ENCODE measurements at places on chromosomes 1 and 21.

- DNase-seq: no peak
Observed at GRCh38 chr21:40622531-40622930, 224.4 kb downstream of the DSCAM start.

DNA sequence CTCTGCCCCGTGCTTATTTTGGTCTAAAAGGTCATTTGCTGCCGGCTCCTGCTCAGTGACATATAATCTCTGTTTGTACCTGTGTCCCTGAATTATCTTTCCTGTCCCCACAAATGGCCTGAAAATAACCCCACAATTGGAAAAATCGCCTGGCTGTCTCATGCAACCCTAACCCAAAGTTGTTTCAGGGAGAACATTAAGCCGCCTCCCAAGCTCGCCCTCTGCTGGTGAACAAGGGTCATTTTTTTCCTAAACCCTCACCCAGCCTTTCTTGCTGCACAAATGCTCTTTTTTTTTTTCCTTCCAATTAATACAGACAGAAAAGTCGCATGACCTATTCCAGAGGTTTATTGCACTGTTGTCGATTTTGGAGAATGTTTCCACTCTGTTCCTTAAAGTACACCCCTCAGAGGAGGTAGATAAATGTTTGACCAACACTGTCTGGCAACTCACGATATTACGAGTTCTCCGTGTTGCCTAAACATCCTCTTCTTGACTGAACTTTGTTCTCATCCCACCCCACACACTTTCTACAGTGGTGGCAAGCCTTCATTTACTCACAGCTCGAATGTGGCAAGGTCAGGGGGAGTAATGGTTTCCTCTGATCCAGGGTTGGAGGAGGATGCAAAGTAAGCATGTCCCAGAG lies 148.7 kb downstream of the ZZZ3 start:
- peak; percentile 82 for DNase-seq

GRCh38 chr1:96238426-96238825 lies 483.2 kb upstream of the PTBP2 start:
- DNase-seq: peak; percentile 84

- no peak for DNase-seq
Observed at GRCh38 chr1:110094931-110095654, 17.1 kb upstream of the UBL4B start.

- DNase-seq: no peak
Observed at GRCh38 chr1:15720861-15721260, 15.2 kb upstream of the SLC25A34 start.

GRCh38 chr1:42469727-42470126 lies 6.6 kb downstream of the CCDC30 start:
- DNase-seq: no peak

DNA sequence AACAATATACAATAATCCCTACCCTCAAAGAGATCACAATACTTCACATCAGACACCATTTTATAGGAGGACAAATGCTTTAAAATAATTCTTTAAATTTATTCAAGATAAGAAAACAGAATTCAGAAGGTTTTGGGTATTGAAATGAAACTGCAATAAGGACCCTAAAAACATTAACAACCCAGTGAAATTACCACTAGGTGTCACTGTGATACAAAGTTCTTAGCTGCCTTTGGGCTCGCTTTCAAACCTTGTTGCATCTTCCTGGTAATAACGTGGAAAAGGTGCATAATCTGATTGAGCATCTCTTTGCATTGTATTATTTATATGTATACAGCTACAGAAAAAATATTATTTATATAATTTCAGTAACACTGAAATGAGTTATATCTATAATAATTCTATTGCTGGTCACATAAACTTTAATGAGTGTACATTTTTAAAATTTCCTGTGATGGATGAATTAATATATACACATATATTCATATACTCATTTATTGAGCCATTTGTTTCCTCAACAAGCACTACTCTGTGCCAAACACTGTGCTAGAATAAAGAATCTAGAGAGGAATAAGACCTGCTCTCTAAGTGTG lies 185.2 kb downstream of the FAF1 start:
- peak; percentile 91 for DNase-seq

GRCh38 chr1:6969106-6969505 lies 183.9 kb downstream of the CAMTA1 start:
- DNase-seq: no peak

GRCh38 chr1:221439008-221439746 lies 302.7 kb downstream of the DUSP10 start:
- DNase-seq: peak; percentile 85

- DNase-seq: no peak
Observed at GRCh38 chr1:111729946-111730681, 9.1 kb downstream of the INKA2 start.

- peak; percentile 38 for DNase-seq
Observed at GRCh38 chr1:16184557-16185303, 27.7 kb downstream of the ARHGEF19 start.

- no peak for DNase-seq
Observed at GRCh38 chr1:60129911-60130310, 56.3 kb upstream of the C1orf87 start.

DNA sequence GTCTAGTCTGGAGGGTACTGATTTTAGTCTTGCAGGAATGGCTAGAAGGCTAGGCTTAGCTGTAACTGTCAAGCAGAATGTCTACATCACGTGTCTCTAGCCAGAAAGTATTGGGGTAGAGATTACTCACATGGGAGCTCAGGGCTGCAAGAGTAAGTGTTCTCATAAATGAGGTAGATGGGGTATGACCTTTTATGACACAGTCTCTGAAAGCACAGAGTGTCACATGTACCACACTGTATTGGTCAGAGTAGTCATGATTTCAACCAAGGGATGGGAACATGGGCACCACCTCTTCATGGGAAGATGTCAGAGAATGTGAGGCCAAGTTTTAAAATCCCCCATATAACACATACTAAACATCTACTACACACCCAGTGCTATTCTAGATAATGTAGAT lies 2.9 kb downstream of the FYB2 start:
- DNase-seq: peak; percentile 53

- DNase-seq: no peak
Observed at GRCh38 chr1:193451001-193451400, 264.6 kb upstream of the B3GALT2 start.

GRCh38 chr21:35035116-35035515 lies 14.0 kb downstream of the RUNX1 start:
- DNase-seq: no peak

- peak; percentile 94 for DNase-seq
Observed at GRCh38 chr1:111920221-111921024, 69.0 kb downstream of the KCND3 start.

DNA sequence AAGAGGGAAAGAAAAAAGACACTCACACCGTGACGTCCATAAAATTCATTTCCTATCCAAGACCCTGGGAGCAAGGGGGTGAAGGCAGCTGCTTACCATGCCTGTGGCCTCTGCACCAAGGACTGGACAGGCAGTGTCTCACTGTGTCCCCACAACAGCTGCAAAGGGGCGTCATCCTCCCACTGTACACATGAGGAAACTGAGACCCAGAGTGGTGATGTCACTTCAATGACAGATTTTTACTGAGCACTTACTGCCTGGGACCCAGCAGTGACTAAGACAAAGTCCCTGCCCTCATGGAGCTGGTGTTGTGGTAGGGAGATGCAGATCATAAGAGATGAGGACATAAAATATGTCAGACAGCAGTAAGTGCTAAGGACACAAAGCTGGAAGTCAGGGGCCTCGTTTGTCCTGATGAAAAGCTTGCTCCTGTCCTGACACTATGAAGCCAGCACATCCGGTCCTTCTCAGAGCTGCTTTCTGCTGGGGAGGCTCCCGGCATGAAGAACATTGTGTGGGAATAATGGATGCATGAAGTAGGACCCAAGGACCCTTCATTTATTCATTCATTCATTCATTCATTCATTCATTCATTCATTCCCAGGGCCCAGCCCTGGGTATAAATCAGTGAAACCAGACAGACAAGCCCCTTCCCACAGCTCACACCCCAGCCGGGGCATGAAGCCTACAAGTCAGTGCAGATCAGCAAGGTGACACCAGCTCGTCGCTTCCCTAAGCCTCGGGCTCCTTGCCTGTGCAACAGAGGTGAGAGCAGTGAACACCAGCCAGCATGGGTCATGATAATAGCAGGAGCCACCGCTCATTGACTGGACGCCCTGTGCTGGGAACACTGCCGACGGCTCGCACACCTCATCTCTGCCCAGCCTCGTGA lies 473.7 kb downstream of the MATN1 start:
- no peak for DNase-seq

DNA sequence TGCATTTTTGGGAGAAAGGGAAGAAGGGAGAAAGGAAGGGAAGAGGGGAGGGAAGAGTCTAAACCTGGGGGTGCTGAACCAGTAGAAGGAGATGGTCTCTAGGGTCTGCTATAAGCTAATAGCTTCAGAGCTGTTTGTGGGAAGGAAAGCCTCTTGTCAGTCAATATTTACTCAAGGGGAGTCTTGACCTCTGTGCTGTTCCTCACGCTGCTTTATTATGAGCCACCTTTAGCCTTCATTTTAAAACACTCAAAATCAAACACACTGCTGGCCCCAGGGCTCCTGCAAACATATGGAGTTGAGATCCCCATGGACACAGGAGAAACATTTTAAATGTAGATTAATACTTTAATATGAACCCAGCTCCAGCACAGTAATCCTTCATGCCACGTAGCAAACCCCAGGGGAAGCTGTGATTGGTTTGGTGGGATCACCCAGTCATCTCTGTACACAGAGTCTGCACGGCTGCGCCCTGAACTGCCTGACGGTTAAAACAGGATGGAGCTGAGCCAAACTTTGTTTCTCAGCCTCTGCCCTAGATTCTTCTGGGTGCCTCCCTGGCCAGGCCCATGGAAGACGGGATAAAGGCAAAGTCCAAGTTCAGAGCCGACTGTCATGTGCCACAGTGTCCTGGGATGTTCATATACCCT lies 40.2 kb upstream of the VWA5B1 start:
- DNase-seq: peak; percentile 51

DNA sequence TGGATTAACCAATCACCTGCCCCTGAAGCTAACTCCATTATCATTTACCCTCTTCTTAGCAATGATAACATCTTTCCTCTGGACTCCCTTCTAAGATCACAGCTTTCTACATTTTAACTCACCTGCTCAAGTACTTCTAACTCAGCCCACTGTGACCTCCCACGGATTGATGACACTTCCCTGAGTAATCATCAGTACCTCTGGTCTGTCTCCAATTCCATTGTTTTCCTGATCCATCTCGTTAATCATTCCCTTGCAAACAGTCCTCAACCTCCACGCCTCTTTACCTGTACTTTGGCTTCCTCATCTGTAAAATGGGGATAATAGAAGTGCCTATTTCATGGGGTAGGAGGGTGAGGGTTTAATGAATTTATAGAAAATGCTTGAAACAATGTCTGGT lies 195.3 kb upstream of the APP start:
- DNase-seq: no peak

- DNase-seq: no peak
Observed at GRCh38 chr21:45818276-45818903, 163.2 kb upstream of the COL6A1 start.

- DNase-seq: no peak
Observed at GRCh38 chr1:24226749-24227148, 39.7 kb upstream of the IFNLR1 start.

DNA sequence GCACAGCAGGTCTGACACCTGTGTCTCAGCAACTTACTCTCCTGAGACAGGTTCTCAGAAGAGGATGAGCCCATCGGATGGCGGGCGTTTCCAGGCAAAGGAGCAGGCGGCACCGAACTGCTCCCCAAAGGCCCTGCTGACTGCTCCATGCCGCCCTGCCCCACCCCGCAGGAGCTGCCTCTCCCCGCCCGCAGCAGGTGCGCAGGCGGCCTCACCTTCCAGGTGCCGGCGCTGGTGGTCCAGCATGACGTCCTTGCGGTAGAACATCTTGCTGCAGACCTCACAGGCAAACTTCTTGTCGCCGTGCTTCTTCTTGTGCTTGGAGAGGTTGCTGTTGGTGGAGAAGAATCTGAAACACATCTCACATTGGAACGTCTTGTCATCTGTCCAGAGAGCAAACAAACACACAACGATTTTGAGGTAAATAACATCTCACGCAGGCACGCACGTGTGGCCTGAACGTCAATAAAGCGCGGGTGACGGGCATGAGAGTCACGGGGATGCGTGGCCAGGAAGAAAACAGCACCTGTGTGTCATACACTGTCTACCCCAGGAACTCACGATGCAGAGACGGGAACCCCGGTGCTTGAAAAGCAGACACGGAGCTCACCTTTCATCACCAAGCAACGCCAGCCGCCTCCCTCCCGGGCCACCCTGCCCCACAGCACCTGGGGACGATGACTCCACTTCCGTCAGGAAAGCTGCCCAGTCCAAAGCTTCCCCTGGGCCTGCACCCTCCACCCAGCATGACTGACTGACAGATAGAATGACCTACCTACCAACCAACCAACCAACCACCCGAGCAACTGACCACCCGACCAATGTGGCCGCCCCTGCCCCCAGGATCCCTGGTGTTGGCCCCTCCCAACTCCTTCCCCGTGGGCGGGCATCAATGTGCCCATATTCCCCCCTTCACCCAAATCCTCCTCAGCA lies 50.9 kb downstream of the PRDM15 start:
- peak; percentile 35 for DNase-seq

- DNase-seq: no peak
Observed at GRCh38 chr1:37666241-37666867, 26.0 kb upstream of the CDCA8 start.

- DNase-seq: no peak
Observed at GRCh38 chr21:32206631-32207405, 72.0 kb downstream of the MIS18A start.

GRCh38 chr1:208977012-208977411 lies 606.5 kb upstream of the CAMK1G start:
- DNase-seq: no peak

DNA sequence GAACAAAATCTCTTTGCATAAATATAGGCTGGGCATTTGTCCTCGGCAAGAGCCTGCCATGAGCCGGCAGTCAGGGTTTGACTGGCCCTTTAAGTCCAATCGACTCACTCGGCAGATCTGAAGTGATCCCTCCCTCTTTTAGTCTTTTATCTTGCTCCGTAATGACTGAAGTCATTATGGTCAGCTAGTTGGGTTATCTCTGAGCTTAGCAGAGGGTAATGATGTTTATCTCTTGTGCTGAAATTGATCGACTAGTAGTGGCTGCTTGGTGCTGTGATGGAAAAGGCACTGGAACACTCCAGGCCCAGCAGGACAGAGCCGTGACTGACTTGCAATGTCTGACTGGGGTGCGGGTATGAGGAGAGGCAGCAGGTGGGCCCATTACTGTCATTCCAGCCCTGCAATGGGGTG lies 468 bp upstream of the ABCA4 start:
- DNase-seq: no peak

DNA sequence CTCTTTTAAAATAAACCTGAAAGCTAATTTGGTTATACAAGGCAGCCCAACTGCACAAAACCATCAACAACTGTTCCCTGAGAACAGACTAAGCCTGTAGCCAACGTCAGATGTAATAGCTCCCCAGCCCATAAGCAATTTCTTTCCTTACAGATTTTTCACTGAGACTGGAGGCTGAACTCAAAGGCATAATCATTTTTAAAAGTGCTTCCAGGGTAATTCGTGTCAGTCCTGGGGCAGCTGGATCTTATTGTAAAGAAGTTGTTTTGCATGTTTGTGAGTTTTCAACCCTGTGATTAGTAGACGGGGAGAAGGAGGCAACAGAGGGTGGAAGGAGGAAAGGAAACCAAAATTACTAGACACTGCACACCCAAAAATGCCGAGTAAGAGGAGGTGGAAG lies 3.2 kb downstream of the DPT start:
- no peak for DNase-seq

- peak; percentile 19 for DNase-seq
Observed at GRCh38 chr1:48644905-48645605, 131.6 kb downstream of the BEND5 start.

All from DMS53 (cell line).